Ureter (tissue), 1 donor: ENCODE measurements at places on chromosomes 1 and 21. TPM values are rescaled to one million over a fixed set of nuclear protein-coding genes. Genes with fewer than 3 reads are reported as not detected.

- no peak for DNase-seq
Measured at GRCh38 chr1:203264052-203264501, 34.6 kb upstream of the CHIT1 start.

GRCh38 chr21:42809171-42809570 lies 70.2 kb downstream of the WDR4 start:
- DNase-seq, result no peak

Gene CEP104
- total RNA-seq, result 50.2 TPM

DNA sequence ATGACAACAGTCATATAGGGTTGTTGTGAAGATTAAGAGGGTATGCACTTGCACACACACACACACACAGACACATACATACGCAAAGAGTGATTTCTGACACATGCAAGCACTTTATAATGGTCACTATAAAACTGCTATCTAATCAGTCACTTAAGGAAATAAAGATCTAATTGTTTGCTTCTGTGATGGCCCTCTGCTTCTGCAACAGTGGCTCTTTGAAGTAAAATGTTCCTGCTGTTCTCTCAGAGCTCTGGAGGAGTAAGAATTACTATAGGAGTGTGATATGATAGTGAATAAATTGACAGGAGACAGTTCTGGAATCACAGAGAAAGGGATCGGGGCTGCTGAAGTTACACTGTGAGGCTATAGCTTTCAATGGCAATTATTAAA lies 494.5 kb upstream of the B3GALT2 start:
- no peak for DNase-seq

DNA sequence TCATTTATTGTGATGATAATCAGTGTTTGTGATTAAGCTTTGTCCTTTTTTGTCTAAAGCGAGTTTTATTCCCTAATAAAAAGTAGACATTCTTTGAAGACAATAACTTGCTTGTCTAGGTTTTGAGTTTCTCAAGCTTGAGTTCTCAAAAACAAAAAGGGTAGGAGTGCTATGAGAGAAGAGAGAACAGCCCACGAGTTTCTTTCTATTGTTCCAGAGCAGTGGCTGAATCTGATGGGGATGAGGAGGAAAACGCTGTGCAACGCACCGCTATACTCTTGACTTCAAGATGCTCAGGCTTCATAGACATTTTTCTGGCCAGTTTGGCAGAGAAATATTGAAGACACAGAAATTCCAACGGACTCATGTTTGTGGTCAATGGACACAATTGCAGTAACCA lies 669.8 kb upstream of the B3GALT2 start:
- DNase-seq, result no peak

DNA sequence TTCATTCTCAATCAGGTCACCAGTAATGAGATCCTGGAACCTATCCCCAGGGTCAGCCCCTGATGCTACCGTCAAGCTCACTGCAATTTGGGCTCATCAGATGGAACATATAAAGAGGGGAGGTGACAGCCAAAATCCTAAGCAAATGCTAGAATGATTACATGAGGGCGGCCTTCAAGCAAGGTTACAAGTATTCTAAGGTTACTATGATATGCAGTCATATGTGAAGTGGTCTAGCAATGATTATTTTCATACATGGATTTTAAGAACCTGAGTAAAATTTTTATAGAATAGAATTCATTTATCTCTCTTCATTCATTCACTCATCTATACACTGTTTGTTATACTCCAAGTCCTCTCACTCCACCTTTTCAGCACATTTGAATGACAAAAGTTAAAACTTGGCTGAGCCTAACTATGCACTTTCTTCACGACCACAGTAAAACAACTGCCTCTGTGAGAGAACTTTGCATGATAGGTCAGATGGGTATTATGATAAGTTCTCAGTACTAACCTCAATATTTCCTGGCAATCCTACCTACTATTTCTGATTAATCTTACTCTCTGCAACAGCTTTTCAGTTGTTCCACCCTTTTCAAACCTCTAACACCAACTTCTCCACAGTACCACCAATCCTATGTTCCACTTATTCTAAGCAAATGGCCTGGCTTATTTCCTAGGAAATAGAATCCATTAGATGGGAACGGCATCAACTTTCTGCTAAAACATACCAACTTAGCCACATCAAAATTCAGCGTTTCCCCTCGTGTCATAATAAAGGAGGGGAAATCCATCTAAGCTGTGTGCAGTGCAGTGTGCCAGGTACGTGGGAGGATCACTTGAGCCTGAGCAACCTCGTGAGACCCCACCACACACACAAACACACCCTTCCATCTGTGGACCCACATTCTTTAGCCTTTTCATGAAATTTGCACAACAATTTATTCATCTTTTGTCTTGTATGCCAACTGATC lies 32.0 kb downstream of the LHX9 start:
- DNase-seq, result no peak

Gene TRIM46
- total RNA-seq, result 1.6 TPM

DNA sequence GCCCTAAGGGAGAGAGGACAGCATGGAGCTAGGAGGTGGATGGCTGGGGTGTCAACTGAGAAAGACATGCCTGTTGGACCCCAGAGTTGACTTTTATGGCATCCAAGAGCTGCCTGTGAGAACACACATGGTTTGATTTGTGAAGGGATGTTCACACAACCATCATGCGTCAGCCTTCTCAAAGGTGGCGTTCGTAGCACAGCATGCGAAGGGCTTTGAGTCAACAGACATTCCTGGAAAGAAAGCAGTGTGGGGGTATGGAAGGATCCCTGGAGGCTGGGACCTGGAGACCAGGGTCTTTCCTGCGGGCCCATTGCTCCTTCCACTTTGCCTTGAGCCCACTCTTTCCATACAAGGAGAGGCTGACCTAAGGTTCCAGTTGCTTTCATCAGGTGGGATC lies 6.4 kb upstream of the WNT3A start:
- DNase-seq, result no peak

Gene TNFAIP8L2
- total RNA-seq, result 0.34 TPM

Gene ITLN2
- not detected for total RNA-seq

Gene FAM167B
- total RNA-seq, result 8.3 TPM

DNA sequence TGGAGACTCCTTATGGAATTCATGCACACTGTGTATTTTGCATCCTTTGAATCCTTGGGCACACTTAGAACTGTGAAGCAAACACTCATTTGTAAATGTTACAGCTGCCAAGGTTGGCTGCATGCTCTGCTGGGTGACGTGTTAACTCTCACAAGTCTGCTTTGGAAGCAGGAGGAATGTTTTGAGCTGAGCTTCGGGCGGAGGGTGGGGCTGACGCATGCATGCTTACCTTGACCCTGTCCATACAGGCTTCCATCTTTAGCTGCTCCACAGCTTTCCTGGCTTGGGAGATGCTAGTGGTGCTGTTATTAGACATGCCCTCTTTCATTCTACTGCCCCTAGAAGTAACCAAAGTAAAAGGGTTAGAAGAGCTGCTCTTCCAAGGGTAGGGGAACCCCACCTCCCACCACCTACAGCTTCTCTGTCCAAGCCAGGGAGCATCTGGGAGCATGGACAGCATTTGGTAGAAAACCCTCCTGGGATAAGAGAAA lies 66.0 kb downstream of the GNG4 start:
- no peak for DNase-seq

DNA sequence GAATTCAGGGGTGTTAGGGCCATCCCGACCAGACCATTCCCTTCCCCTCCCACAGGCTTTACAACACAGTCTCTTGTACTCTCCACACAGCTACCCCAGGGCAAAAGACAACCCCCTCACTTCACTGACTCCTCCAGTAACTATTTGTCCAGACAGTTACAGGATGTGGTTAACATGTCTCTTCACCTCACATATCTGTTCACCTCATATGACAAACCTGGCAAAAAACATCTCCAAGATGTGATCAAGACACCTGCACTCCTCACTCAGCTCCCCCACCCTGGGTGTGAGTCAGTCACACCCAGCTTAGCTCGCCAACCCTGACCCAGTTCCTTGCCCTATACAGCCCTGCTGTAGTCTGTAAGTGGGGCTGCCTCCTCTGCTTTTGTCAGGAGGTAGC lies 490.5 kb upstream of the CHRM3 start:
- DNase-seq, result no peak

Gene LEFTY1
- total RNA-seq, result 0.60 TPM

Gene KCNJ9
- total RNA-seq, result not detected

DNA sequence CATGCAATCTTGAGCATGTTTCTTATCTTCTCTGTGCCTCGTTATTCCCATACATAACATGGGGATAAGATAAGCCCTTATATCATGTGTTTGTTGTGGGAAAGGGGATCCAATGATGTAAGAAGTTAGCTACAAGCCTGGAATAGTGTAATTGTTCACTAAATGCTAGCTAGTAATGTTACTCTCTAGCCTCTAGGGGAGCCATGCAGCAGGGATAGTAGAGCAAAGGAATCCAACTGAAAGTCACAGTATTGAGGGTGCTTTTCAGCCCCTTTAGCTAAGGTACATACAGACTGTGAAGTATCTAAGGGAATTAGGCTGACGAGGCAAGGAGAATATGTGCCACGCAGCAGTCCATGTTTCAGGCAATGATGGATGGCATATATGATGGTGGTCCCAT lies 46.9 kb downstream of the IL23R start:
- no peak for DNase-seq

- no peak for DNase-seq
Measured at GRCh38 chr1:22089787-22090186, 37.3 kb downstream of the CDC42 start.

Gene TMPRSS15
- total RNA-seq, result not detected

Gene CFAP410
- total RNA-seq, result 20.2 TPM

DNA sequence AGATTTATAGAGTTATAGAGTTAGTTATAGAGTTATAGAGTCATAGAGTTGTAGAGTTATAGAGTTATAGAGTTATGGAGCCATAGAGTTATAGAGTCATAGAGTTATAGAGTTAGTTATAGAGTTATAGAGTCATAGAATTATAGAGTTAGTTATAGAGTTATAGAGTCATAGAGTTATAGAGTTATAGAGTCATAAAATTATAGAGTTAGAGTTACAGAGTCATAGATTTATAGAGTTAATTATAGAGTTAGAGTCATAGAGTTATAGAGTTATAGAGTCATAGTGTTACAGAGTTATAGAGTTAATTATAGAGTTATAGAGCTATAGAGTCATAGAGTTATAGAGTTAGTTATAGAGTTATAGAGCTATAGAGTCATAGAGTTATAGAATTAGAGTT lies 32.1 kb downstream of the UBASH3A start:
- DNase-seq, result no peak

Gene DIPK1A
- 8.9 TPM for total RNA-seq

DNA sequence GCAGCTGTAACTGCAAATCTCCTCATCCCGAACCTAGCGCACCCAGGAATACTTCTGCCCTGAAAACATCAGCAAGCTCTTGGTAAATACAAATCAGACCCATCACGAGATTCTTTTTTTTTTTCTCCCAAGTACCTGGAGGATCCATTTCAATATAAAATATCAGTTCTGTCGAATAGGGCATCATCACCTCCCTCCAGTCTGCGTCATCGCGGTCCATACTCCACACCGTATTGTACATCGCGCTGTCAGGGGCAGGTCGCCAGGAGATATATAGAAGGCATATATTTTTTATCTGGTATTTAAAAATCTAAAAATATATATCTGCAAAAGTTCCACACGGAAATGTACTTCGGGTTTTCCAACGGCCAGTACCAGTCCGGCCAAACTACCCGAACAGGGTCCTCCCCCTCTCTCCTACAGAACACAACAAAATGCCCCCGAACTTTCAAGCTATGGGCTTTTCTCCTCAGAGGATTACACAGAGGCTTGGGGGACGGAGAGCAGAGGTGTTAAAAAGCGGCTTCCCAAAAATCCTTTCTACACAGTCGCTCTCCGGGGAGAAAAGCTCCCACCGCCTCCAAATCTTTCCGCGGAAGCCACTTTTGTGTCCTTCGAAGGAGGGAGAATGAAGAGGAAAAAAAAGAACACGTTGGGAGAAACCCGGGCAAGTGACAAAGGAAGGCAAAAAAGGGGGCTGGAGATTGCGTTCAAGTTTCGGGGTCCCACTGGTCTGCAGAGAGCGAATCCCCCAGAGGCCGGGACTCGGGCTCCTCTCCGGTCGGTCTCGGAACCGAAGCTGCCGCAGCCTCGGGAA lies 509 bp downstream of the PIK3R3 start:
- DNase-seq, result no peak

Gene PPM1J
- 0.94 TPM for total RNA-seq

GRCh38 chr1:145992958-145993617 lies 3.3 kb downstream of the TXNIP start:
- no peak for DNase-seq

- DNase-seq, result no peak
Measured at GRCh38 chr1:180854456-180854855, 58.2 kb upstream of the KIAA1614 start.

DNA sequence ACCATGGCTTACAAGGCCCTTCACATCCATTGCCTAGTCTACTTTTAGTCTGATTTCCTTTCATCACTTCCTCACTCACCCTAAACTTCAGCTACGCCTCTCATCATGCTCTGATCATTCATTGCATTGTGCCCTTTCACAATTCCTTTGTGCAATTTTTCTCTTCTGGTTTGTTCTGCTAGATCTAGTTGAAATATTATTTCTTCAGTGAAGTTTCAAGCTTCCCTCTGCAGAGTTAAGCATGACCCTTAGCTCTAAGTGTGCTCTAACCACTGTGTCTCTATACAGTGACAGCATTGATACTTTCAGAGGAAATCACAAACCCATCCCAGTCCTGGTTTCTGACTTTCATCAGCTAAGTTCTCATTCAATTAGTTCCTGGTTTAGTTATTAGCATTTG lies 166.1 kb downstream of the PLA2G4A start:
- DNase-seq, result no peak

DNA sequence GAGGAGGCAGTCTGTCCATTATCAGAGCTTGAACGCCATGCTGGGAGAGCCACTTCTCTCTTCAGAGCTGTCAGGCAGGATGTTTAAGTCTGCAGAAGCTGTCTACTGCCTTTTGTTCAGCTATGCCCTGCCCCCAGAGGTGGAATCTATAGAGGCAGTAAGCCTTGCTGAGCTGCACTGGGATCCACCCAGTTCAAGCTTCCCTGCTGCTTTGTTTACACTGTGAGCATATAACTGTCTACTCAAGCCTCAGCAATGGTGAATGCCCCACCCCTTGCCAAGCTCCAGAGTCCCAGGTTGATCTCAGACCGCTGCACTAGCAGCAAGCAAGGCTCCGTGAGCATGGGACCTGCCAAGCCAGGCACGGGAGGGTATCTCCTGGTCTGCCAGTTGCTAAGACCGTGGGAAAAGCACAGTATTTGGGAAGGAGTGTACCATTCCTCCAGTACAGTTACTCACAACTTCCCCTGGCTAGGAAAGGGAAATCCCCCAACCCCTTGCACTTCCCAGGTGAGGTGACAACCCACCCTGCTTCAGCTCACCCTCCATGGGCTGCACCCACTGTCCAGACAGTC lies 32.5 kb downstream of the RGS13 start:
- DNase-seq, result no peak

- no peak for DNase-seq
Measured at GRCh38 chr1:156319664-156320063, 18.4 kb downstream of the CCT3 start.
